ENCODE measurements at places on chromosomes 1 and 21.

DNA sequence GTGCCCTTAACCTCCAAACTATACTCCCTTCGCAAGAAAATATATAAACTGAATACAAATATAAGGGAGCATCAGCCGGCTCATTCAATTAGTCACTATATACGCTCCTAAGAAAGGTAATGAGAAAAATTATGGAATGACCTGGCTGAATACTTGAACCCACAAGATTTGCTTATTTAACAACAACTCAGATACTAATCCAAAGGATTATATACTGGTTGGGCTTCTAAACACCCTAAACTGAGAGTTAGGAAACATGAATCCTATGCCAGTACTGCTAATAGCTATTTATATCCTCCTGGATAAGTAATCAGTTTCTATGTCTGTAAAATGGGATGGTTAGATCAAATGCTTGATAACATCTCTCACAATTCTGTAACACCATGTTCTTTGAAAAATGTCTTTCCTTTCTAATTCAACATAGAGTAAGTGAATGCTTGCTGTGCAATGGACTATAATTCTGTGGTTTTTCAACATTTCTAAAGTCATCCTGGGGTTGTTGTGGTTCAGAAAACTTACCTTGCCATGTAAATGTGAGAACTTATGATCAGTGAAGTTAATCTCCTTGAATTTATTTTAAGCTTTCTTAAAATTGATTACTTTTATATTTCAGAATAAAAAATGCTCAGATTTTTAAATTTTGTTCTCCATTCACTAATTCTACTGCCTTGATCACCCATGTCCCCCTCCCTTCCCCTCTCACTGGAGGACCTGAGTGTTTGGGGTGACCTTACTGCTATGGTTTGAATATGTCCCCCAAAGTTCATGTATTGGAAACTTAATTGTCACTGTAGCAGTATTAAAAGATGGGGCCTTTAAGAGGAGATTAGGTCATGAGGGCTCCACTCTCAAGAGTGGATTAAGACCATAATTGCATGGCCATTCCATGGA lies 14.5 kb downstream of the DUSP10 start:
- no peak for DNase-seq

- DNase-seq: no peak
These were observed 170.9 kb downstream of the COL11A1 start for GRCh38 chr1:102937401-102937800.

GRCh38 chr1:45585110-45585426 lies 1.2 kb downstream of the NASP start:
- DNase-seq: no peak

- no peak for DNase-seq
These were observed 106.3 kb downstream of the KCNT2 start for GRCh38 chr1:196501760-196502428.

- no peak for DNase-seq
These were observed 30.0 kb upstream of the SDE2 start for GRCh38 chr1:226029093-226029496.

DNA sequence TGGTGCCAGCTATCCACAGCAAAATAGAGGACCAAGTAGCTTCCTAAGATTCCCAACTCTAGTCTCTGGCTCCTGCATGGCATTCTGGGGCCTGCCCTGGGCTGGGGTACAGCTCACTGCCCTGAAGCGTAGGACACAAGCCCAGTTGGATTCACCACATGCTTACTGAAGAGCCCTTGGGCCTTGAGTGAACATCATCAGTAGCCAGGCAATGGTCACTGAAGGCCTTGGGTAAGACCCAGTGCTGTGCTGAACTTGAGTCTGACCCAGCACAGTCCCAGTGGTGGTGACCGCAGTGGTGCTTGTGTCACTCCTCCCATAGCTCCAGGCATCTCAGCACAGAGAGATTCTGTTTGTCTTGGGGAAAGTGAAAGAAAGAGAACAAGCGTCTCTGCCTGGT lies 7.7 kb upstream of the LCE3A start:
- DNase-seq: no peak

GRCh38 chr1:25537153-25537831 lies 6.1 kb upstream of the LDLRAP1 start:
- no peak for DNase-seq

GRCh38 chr1:167674156-167674555 lies 44.1 kb downstream of the RCSD1 start:
- DNase-seq: no peak

DNA sequence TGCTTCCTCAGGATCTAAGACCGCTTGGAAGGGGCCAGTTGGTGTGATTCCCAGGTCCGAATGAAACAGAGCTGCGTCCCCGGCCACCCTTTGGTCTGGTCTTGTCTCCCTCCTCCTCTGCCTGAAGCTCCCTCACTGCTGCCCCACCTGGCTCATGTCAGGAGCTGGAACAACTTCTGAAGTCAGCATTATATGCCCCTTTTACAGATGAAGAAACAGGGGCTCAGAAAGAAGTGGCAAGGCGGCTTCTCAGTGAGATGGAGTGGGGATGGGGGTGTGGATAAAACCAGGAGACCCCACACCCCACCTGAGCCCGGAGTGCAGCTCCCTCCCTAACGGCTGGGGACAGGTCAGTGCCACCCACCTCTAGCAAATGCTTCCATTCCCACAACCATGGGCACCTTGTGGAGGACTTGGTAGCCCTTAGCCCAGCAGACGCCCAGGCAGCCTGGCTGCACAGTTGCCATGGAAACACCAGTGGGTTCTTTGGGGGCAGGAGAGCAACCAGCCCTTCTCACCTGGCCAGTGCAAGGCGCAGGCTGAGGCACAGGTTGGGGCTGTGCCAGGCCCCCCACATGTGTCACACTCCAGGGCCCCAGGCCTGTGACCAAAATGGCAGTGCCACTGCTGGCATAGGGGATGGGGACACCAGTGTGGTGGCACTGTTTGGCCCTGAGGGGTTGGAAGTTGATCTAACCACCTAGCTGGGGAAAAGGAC lies 31.9 kb upstream of the ECE1 start:
- no peak for DNase-seq

DNA sequence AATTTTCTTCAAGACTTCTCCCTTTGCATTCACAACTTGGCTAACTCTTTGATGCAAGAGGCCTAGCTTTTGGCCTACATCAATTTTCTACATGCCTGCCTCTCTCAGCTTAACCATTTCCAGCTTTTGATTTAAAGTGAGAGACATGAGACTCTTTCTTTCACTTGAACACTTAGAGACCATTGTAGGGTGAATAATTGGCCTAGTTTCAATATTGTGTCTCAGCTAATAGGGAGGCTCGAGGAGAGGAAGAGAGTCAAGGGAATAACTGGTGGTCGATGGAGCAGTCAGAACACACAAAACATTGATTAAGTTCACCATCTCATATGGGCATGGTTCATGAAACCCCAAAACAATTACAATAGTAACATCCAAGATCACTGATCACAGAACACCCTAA lies 225.5 kb downstream of the TPR start:
- no peak for DNase-seq

DNA sequence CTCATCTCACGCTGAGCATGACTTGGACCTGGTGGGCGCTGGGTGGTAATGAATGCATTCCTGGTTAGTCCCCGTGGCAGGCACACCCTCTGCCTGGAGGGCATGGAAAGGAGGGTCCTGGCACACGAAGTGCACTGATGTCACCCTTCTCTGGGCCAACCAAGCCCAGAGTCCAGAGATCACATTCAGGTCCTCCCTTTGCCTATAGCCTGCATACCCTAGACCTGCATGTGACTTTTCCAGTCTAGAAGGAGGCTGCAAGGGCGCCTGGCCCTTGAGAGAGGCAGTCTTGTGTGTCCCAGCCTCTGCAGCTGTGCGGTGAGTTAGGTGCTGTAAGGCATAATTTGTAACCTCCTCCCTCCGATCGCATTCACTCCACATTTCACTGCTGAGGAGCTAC lies 22.1 kb downstream of the PADI2 start:
- no peak for DNase-seq

DNA sequence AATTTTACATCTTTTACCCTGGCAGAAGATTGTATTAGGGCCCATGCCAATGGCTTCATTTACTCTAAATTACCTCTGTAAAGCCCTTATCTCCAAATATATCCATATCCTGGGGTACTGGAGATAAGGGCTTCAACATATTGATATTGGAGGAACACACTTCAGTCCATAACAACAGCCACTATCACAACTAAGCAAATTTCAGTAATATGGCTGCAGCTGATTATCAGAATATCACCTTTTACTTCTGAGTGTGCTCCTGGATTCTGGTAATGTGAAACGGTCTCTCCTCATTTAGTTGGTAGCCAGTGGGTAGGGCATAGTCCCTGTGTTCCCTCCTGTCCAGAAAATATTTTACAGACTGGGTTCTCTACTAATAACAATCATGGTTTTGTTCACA lies 53.3 kb downstream of the IVNS1ABP start:
- no peak for DNase-seq

- no peak for DNase-seq
These were observed 203.1 kb downstream of the SIPA1L2 start for GRCh38 chr1:232426801-232427200.

DNA sequence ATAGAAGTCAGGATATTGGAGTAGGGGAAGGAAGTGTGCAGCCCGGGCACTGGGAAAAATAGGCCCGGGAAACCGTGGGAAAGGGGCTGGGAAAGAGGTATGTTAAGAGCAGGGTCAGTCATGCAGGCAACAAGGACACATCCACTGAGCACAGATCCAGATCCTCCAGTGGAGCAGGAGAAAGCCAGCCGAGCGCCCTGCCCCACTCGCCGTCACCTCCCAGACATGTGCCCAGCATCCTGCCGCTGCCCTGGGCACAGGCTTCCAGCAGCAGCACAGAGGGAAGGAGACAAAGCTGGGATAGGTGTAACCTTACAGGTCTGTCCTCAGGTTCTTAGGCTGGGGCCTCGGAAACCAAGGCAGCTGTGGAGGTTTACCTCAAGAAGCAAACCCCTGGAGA lies 64.2 kb downstream of the FAM163A start:
- DNase-seq: no peak

GRCh38 chr1:160075836-160076235 lies 5.5 kb upstream of the KCNJ9 start:
- no peak for DNase-seq

Data from stimulated activated naive CD4-positive, alpha-beta T cell treated with Interleukin-2 at 50 U/mL for 16 hours (primary cell).